ENCODE measurements at places on chromosomes 12 and 14. TPM values are rescaled to one million over a fixed set of nuclear protein-coding genes. Genes with fewer than 3 reads are reported as not detected.

C14orf39 gene
- not detected for total RNA-seq

SRRM4 gene
- not detected for total RNA-seq

BEST3 gene
- total RNA-seq: not detected

SNRPF gene
- total RNA-seq: 29.1 TPM

All from ureter (tissue), 1 donor.